ENCODE measurements at places on chromosomes 5 and 9.

- no peak for DNase-seq
Observed at GRCh38 chr9:118631956-118632355, 737.3 kb downstream of the BRINP1 start.

DNA sequence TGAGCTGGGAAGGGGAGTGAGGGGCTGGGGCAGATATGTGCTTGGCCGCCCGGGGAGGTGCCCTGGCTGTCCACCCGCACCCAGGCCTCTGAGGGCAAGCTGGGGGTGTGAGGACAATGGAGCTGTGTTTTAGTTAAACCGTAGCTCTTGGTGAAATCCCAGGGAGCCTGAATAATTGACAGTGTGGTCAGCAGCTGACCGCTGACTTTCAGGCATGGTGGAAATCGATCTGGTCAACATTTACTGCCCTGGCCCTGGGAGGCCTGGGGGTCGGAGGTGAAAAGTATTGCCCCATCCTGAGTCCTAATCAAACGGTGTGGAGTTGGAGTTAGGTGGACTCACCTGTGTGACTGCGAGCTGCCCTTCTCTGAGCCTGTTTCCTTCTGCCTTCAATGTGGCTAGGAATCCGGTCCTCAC, 31.2 kb upstream of the CRB2 start:
- DNase-seq: no peak

DNA sequence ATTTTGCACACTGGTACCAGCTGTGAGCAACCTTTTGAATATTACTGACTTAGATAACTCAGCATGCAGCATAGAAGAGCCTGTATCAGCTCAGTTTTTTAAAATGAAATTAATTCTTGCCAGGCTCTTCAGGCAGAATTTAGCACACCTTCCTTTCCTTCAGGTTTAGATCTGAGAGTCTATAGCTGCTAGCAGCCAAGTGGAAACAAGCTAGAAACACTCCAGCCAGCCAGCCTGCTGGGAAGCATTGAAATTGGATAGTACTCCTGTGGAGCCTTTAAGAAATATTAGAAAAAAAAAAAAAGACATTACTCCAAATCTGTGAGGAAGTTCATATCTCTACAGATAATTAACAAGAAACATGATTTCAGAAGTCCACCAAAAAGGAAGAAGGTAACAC, 812.2 kb downstream of the DTWD2 start:
- no peak for DNase-seq

- no peak for DNase-seq
Observed at GRCh38 chr9:19484699-19485098, 75.9 kb downstream of the ACER2 start.

- DNase-seq: no peak
Observed at GRCh38 chr5:81948349-81948748, 23.5 kb upstream of the ATG10 start.

DNA sequence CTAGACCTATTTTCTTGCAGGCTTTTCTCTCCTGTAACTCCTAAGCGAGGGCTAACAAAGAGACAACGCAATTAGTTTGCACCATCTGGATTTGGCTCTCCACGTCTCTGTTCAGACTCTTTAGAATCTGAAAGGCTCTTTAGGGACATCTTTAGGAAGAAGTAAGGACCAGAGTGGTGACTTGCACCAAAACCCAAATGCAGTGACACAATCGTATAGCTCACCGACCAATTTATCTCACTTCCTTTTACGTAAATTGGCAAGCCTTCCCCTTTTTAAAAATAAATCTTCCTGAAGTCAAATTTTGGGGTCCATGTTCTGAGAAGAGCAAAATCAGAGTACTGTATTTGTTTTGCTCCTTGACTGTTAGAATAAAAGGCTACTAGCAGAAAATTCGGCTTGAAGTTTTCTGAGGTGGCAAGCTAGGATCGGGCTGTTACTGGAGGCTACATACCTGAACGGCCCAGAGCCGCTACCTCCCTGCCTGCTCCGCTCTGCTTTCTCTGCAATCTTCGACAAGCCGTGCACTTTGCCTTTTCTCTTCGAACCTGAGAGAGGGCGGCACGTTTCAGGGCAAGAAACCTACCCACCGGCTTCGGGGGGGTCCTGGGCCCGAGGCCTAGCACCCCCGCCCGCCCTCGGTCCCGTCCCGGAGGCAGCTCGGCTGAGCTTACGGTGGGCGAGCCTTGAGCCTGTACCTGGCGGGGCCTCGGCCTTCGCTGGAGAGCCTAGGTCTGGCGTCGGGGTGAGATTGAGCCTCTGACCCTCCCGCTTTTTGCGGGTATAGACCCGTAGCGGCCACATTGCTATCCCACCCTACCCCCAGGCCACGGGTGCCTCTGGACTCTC, 537 bp downstream of the MEIKIN start:
- no peak for DNase-seq

Data from activated naive CD4-positive, alpha-beta T cell treated with anti-CD3 and anti-CD28 coated beads, Interleukin-2, amount 50 U/mL, for 16 hours (primary cell).